Activated CD4-positive, alpha-beta T cell treated with anti-CD3 and anti-CD28 coated beads for 36 hours (primary cell): ENCODE measurements at places on chromosomes 7 and 10. TPM values are rescaled to one million over a fixed set of nuclear protein-coding genes. Genes with fewer than 3 reads are reported as not detected.

The UPK3B gene
- total RNA-seq = 1.1 TPM

DNA sequence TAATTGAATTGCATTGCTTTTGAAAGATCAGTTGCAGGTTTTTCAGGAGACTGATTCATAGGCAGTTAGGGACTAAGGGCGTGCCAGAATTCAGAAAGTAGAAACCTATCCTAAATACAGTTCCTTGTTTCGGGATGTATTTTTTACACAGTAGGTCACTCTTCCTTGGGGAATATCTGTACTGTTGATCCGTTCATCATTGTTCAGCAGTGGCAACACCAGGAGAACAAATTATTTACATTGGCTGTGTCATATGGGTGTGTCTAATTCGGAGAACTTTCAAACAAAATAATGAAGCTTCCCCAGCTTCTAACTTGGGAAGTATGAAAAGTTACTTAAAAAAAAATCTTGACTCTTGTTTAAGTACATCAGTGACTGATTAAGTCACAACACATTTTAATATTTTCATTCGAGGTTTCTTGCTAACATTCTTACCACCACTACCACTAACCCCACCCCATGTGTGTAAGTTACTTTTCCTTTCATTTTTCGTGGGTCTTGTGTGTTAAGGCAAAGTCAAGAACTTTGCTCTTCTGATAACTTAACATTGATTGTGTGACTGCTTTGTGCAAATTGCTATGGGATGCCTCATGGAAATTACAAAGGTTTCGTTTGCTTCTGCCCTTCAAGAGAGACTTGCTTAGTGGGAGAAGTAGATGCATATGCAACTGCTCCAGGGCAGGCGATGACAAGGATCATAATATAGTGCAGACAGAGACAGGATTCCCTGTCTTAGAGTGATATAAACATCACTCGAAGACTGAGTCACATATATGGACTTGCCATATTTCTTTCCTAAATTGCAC is 43.8 kb upstream of the RPA3 start:
- H3K36me3 ChIP-seq = no peaks in the 10 kb centered on the region
- peak; percentile 20 for DNase-seq
- H3K27ac ChIP-seq = peak overlapping the region; percentile 87
- H3K4me1 ChIP-seq = peaks cover 41% of the 10 kb centered on the region
- H3K27me3 ChIP-seq = no peaks in the 10 kb centered on the region

The RBM33 gene
- 67.6 TPM for total RNA-seq

- no peak overlapping the region for H3K4me3 ChIP-seq
- no peak overlapping the region for H3K27ac ChIP-seq
These were observed 131.1 kb downstream of the KCND2 start for GRCh38 chr7:120404042-120404441.

GRCh38 chr7:2107386-2108070 is 125.2 kb downstream of the MAD1L1 start:
- H3K4me1 ChIP-seq = peaks cover 46% of the 10 kb centered on the region
- H3K27me3 ChIP-seq = no peaks in the 10 kb centered on the region
- DNase-seq = no peak
- H3K4me3 ChIP-seq = no peak overlapping the region

The CLCN1 gene
- total RNA-seq = 0.09 TPM

The BLOC1S2 gene
- total RNA-seq = 45.0 TPM

DNA sequence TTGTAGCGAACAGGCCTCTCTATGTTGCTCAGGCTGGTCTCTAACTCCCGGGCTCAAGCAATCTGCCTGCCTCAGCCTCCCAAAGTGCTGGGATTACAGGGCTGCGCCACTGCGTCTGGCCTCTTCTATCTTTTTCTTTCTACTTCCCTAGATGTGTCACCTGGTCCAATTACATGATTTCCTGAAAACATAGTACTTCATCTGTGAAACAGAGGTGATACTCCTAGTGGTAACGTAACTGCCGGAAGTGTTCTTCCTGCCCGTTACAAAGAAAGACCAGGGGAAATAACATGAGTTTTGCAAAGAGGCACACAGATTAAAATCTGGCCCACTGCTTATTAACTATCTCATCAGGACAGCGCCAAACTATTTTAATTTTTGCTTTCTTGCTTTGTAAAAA is 18.4 kb upstream of the HGF start:
- no peaks in the 10 kb centered on the region for H3K36me3 ChIP-seq
- no peaks in the 10 kb centered on the region for H3K4me1 ChIP-seq
- H3K27me3 ChIP-seq = no peaks in the 10 kb centered on the region
- H3K4me3 ChIP-seq = no peak overlapping the region
- DNase-seq = no peak

DNA sequence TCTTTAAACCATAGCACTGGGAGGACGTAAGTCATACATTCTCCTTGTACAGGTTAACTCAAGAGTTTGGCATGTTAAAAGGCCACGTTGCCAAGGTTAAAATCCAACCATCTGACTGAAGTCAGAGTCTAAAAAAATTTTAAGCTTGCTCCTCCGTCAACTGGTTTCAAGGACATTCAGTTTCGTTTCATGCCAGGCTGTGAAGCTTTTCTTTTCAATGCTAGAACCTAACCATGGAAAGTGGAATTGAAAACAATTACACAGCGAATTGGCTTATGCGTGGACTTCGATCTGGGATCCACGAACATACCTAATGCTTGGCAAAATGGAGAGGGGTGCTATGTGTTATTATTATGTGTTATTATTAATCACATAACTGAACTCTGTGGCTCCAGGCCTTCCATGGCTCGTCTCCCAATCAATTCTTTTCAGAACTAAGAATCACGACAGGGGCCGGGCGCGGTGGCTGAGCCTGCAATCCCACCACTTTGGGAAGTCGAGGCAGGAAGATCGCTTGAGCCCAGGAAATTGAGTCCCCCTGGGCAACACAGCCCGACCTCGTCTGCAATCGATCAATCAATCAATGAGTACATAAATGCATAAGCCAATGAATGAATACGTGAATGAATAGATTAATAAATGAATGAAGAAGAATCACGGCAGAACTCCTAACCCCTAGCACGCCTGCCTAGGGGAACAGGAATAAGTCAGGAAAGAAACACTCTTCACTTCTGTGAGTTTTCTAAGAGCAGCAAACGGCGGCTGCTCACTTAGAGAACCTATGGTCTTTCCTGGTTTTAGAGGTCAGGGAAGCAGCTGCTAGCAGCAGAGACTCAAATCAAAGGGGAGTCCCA is 733 bp upstream of the ARL5B start:
- no peaks in the 10 kb centered on the region for H3K27me3 ChIP-seq
- DNase-seq = peak; percentile 23
- peak overlapping the region; percentile 94 for H3K27ac ChIP-seq
- peak overlapping the region; percentile 99 for H3K4me3 ChIP-seq
- H3K36me3 ChIP-seq = peaks cover 18% of the 10 kb centered on the region

The APBB1IP gene
- 53.3 TPM for total RNA-seq

- H3K36me3 ChIP-seq = no peaks in the 10 kb centered on the region
- H3K27me3 ChIP-seq = peaks cover 28% of the 10 kb centered on the region
- H3K27ac ChIP-seq = no peak overlapping the region
- no peak for DNase-seq
- no peak overlapping the region for H3K4me3 ChIP-seq
These were observed 28.5 kb upstream of the CFAP46 start for GRCh38 chr10:132970641-132971438.

- no peaks in the 10 kb centered on the region for H3K4me1 ChIP-seq
- H3K27ac ChIP-seq = no peak overlapping the region
- no peak overlapping the region for H3K4me3 ChIP-seq
- no peak for DNase-seq
- H3K36me3 ChIP-seq = no peaks in the 10 kb centered on the region
These were observed 90.5 kb upstream of the WAC start for GRCh38 chr10:28442403-28442802.

- no peak overlapping the region for H3K4me3 ChIP-seq
- no peak for DNase-seq
- H3K27me3 ChIP-seq = no peaks in the 10 kb centered on the region
- no peak overlapping the region for H3K27ac ChIP-seq
These were observed 188.5 kb downstream of the JAZF1 start for GRCh38 chr7:27992097-27992496.

GRCh38 chr10:33861016-33861704 is 526.7 kb upstream of the NRP1 start:
- H3K27ac ChIP-seq = no peak overlapping the region
- peaks cover 8% of the 10 kb centered on the region for H3K27me3 ChIP-seq
- H3K4me1 ChIP-seq = no peaks in the 10 kb centered on the region
- DNase-seq = no peak
- H3K4me3 ChIP-seq = no peak overlapping the region
- no peaks in the 10 kb centered on the region for H3K36me3 ChIP-seq

The RFC2 gene
- 84.9 TPM for total RNA-seq

The PHKG1 gene
- total RNA-seq = 1.2 TPM

DNA sequence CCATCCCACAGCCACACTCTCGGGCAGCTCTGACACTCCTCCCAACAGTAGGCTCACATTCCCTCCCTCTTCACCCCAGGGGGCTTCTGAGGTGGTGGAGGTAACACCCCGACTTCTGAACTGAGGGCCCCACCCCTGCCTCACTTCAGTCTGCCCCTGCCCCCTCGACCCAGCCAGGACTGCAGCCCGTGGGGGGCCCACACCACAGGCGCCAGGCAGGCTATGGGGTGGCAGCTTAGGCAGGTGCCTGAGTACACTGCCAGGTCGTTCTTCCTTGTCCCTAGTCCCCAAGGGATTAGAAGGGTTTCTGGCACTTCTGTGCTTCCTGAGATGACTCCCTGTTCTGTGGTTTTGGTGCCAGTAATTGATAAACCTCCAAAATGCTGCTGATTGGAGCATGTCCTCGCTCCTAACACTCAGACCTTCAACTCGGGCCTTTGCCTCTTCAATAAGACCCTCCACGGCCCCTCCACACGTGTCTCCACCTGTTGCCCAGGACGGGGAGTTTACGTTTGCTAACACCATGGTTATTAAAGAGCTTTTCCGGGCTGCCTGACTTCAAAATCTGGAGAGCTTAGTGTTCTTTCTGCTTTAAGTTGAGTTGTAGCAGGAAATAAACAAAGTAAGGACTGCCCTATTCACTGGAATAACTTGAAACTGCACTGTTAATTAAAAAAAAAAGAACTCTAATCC is 23.8 kb upstream of the LARP4B start:
- H3K27me3 ChIP-seq = no peaks in the 10 kb centered on the region
- H3K4me3 ChIP-seq = no peak overlapping the region
- DNase-seq = no peak
- H3K4me1 ChIP-seq = no peaks in the 10 kb centered on the region
- no peaks in the 10 kb centered on the region for H3K36me3 ChIP-seq

DNA sequence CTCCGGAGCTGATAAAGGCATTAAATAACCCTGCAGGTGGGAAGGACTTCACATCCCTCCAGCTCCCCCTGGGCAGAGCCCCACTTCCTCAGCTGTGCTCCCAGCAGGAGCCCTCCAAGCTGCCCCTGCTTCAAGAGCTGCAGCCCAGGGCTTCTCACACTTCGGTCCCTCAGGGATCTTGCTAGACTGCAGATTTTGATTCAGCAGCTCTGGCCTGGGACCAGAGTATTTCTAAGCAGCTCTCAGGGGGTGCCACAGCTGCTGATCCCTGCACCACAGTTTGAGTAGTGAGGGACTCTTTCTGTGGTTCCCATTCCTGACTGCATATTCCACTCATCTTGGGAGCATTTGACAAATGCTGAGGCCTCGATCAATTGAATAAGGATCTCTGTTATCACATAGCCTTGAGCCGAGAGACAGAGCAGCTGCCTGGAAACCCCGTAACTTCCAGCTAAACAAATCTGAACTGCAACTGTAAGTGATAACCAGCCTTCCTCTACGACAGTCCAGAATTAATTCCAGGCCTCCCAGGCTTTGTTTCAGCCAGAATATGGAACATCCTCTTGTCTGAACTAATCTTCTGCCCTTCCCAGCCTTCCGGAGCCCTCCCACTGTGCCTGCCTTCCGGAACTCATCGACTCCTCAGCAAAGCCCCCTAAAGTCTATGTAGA is 161.4 kb downstream of the CCDC3 start:
- H3K27ac ChIP-seq = no peak overlapping the region
- H3K4me3 ChIP-seq = no peak overlapping the region
- H3K4me1 ChIP-seq = no peaks in the 10 kb centered on the region
- peaks cover 2% of the 10 kb centered on the region for H3K27me3 ChIP-seq

DNA sequence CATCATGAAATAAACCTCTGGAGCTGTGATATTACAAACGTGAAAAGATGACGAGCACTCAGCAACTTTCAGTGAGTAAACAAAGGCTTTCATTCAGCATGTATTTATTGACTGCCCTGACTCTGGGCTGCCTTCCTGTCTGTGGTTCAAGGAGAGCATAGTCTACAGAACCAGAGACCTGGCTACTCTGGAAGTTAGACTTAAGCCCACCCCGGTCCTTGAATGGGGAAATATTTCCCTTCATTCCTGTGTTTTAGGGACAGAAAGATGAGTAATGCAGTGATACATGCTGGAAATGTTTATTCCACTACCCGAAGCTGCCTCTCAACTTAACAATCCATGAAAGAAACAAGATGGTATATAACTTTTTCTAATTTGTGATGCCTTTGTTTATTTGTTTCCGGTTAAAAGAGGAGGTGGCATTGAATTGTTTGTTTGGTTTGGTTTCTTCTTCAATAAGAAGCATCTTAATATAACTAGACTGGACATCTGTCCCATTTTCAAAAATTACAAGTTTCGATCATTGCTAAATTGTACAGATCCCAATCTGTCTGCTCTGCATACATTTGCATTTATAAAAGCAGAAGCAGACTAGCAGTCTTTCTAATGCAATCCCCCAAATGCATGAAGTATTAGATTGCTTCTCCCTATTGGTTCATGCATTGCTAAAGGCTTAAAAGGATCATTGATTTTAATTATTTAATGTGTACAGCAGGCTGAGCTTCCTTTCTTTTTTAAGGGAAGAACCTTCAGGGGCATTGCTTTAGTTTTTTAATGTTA is 57.7 kb downstream of the TRUB1 start:
- H3K4me1 ChIP-seq = no peaks in the 10 kb centered on the region
- no peaks in the 10 kb centered on the region for H3K27me3 ChIP-seq
- no peak for DNase-seq
- H3K36me3 ChIP-seq = no peaks in the 10 kb centered on the region
- no peak overlapping the region for H3K27ac ChIP-seq

GRCh38 chr10:78140066-78140630 is 106.5 kb downstream of the RPS24 start:
- H3K36me3 ChIP-seq = no peaks in the 10 kb centered on the region
- no peak overlapping the region for H3K4me3 ChIP-seq
- H3K4me1 ChIP-seq = no peaks in the 10 kb centered on the region
- DNase-seq = no peak
- no peak overlapping the region for H3K27ac ChIP-seq

GRCh38 chr7:40470817-40471216 is 336.0 kb downstream of the SUGCT start:
- no peak overlapping the region for H3K27ac ChIP-seq
- H3K27me3 ChIP-seq = no peaks in the 10 kb centered on the region

The SCART1 gene
- total RNA-seq = 1.4 TPM

The TMEM184A gene
- total RNA-seq = 0.05 TPM
